ENCODE measurements at places on chromosomes 13 and 19. TPM values are rescaled to one million over a fixed set of nuclear protein-coding genes. Genes with fewer than 3 reads are reported as not detected.

DNA sequence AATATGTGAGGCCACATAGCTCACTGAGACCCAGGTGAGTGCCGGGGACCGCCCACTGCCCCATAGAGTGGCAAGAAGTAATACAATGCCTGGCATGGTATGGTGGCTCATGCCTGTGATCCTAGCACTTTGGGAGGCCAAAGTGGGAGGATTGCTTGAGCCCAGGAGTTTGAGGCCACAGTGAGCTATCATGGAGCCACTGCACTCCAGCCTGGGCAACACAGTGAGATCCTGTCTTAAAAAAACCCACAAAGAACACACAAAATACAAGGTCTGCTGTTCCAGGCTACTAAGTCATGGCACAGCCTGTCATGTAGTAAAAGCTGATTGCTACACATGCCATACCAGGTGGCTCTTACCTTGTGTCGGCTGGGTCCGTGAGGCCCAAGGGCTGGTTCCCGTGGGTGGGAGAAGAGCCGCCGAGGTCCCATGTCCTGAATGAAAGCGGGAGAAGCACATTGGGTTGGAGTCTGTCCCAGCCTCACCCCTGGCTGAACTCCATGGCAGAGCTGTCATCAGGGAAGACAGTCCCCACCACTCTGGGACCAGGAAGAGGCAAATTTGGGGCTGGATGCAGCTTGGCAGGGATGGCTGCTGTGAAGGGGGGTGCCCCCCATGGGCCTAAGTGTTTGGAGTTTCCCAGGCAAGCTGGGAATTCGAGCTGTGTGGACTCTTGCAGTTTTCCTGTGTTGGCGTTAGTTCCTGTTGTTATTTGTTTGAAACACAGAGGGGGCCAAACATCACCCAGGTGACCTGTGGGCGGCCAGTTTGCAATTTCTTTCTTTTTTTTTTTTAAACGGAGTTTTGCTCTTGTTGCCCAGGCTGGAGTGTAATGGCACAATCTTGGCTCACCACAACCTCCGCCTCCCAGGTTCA, 3.2 kb upstream of the FDX2 start:
- peaks cover 32% of the 10 kb centered on the region for H3K4me1 ChIP-seq
- no peaks in the 10 kb centered on the region for H3K27me3 ChIP-seq
- H3K4me3 ChIP-seq: no peak overlapping the region
- no peak overlapping the region for H3K27ac ChIP-seq
- H3K36me3 ChIP-seq: peaks cover 77% of the 10 kb centered on the region
- no peak for DNase-seq

DNA sequence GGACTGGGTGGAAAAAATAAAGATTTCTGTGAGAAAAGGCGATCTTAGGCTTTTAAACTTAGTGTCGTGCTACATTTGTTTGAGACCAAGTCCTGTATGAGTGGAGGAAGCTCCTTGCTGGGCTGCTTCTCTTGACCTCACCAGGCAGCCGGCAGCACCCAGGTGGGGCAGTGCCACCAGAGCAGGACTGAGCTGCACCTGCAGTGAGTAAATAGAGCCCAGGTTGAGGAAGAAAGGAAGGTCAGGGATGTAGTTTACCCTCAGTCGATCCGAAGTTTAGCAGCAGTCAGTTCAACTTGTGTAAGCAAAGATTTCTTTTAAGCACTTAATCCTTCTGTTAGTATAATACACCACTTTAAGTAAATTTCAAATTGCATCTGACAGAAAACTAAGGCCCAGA, 13.6 kb downstream of the HNRNPM start:
- DNase-seq: no peak
- no peaks in the 10 kb centered on the region for H3K27me3 ChIP-seq
- H3K4me3 ChIP-seq: no peak overlapping the region
- peaks cover 58% of the 10 kb centered on the region for H3K36me3 ChIP-seq
- no peak overlapping the region for H3K27ac ChIP-seq

GRCh38 chr13:99040536-99041131, 62.8 kb upstream of the DOCK9 start:
- H3K27ac ChIP-seq: no peak overlapping the region
- no peak overlapping the region for H3K4me3 ChIP-seq
- no peak for DNase-seq
- H3K27me3 ChIP-seq: no peaks in the 10 kb centered on the region
- no peaks in the 10 kb centered on the region for H3K4me1 ChIP-seq

CYP2A6 gene
- 0.07 TPM for polyA plus RNA-seq

- no peak overlapping the region for H3K27ac ChIP-seq
- H3K36me3 ChIP-seq: peaks cover 27% of the 10 kb centered on the region
- H3K4me3 ChIP-seq: no peak overlapping the region
- H3K4me1 ChIP-seq: peaks cover 3% of the 10 kb centered on the region
- no peak for DNase-seq
These were observed 6.7 kb downstream of the ERCC5 start for GRCh38 chr13:102852556-102852955.

DNA sequence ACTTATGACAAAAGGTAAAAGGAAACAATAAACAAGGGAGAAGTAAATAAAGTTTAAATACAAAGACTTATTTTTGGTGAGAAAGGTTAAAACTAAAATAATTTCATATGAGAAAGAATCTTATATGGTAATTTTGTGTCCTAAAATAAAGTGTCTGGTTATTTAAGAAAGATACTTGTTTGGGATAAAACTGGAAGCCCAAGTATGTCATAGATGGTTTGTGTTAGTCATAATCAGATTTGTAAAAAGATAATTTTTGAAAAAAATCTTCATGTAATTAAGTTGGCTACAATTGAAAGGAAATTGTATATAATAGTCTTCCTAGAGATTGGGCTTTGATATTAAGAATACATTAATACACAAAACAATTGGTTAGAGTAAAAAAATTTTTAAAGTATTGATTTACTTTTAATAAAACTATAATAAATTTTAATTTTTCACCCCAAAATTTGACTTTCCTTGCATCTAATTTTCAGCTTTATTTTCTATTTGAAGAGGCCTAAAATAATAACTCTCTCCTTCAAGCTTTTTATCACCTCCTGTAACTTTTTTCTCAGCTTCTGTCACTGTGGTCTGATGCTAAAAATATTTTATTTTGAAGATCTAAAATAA, 315.6 kb downstream of the SLITRK5 start:
- no peak overlapping the region for H3K27ac ChIP-seq
- H3K4me1 ChIP-seq: no peaks in the 10 kb centered on the region
- no peaks in the 10 kb centered on the region for H3K36me3 ChIP-seq
- DNase-seq: no peak
- no peak overlapping the region for H3K4me3 ChIP-seq

CBY2 gene
- not detected for polyA plus RNA-seq

CYP4F3 gene
- polyA plus RNA-seq: 6.1 TPM

SPRY2 gene
- 77.8 TPM for polyA plus RNA-seq

ZNF790 gene
- 9.4 TPM for polyA plus RNA-seq

DNA sequence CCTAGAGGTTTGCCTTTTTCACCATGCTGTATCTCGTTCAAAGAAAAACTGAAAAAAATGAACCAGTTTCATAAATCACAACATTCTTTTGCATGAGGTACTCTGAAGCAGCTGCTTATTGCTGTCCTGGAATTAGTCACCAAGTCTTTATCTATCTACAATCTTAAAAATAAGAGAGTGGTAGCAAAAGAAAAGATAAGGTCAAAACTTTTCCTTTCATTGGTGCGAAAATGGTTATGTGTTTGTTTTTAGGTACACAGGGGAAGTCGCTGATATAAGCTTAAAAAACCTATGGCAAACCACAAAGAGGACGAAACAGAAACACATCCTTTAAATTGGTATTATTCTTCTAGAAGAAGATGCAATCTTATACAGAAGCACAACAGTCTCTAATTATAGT, 20.7 kb downstream of the OBI1 start:
- no peak for DNase-seq
- H3K4me3 ChIP-seq: no peak overlapping the region
- H3K27ac ChIP-seq: no peak overlapping the region
- H3K4me1 ChIP-seq: no peaks in the 10 kb centered on the region
- H3K27me3 ChIP-seq: no peaks in the 10 kb centered on the region
- peaks cover 27% of the 10 kb centered on the region for H3K36me3 ChIP-seq

DNA sequence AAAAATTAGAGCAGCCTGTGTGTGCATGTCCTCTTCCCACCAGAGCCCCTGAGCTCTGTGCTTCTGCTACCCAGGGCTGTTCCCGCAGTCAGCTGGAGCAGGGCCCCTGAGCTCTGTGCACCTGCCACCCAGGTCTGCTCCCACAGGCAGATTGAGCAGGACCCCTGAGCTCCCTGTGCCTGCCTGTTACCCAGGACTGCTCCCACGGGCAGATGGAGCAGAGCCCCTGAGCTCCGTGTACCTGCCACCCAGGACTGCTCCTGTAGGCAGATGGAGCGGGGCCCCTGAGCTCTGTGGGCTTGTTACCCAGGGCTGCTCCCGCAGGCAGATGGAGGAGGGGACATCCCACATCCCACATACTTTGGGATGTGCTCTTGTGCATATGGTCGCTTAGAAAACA, 186.8 kb upstream of the SOX1 start:
- no peak overlapping the region for H3K4me3 ChIP-seq
- H3K27ac ChIP-seq: no peak overlapping the region
- no peaks in the 10 kb centered on the region for H3K27me3 ChIP-seq

SLC25A42 gene
- polyA plus RNA-seq: 12.9 TPM

- no peak overlapping the region for H3K27ac ChIP-seq
- no peak for DNase-seq
- no peaks in the 10 kb centered on the region for H3K4me1 ChIP-seq
- no peaks in the 10 kb centered on the region for H3K27me3 ChIP-seq
These were observed 10.3 kb upstream of the KLK3 start for GRCh38 chr19:50844296-50844935.

DNA sequence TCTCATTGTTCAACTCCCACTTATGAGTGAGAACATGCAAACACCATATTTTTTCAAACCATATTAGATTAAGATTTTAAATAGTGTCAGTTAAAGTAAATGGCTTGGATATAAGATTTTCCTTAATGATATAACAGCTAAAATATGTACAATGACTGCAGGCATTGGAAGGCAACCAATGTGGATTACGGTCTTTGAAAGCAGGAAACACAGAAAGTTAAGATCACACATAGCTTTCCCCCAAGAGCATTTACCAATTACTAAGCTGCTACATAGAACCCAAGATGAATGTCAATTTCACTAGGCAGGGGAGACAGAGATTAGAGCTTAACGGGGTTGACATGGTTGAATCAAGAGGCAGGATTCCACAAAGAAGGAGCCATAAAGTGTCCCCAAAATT, 173.2 kb upstream of the TRPC4 start:
- no peaks in the 10 kb centered on the region for H3K36me3 ChIP-seq
- no peaks in the 10 kb centered on the region for H3K27me3 ChIP-seq
- H3K4me1 ChIP-seq: no peaks in the 10 kb centered on the region
- H3K27ac ChIP-seq: no peak overlapping the region

CYP2B6 gene
- polyA plus RNA-seq: 5.3 TPM

GFY gene
- polyA plus RNA-seq: not detected

Data from large intestine (tissue), 12 donors.